NCI-H446 (cell line): ENCODE measurements at places on chromosomes 11 and 22.

DNA sequence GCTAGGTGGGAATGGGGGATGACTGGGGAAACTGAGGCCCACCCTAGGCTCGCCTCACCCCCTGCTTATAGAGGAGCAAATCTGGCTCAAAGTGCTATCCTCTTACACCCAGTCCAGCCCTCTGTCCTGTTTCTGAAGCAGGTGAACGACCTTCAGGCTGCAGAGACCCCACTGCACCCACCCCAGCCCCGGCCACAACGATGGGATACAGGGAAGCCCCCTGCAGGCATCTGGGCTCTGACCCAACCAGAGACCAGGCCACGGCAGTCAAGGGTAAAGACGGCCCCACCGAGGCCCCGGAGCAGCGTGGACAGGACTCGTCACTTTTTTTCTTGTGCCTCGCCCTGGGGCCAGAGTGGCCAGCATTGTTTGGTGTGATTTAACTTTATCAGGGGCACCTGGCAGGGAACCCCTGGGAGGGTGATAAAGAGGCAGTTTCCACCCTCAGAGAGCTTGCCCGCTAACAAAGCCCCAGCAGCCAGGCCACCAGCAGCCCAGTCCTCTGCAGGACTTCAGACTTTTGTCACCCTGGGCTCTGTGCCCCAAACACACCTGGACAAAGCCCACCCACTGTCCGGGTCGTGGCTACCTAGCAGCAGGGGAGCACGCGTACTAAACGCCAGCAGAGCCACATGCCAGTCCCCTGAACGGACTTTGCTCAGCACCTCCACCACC, 612.6 kb downstream of the TBC1D22A start:
- no peak for DNase-seq

GRCh38 chr11:74672956-74673692, 58.1 kb downstream of the CHRDL2 start:
- peak; percentile 67 for DNase-seq

DNA sequence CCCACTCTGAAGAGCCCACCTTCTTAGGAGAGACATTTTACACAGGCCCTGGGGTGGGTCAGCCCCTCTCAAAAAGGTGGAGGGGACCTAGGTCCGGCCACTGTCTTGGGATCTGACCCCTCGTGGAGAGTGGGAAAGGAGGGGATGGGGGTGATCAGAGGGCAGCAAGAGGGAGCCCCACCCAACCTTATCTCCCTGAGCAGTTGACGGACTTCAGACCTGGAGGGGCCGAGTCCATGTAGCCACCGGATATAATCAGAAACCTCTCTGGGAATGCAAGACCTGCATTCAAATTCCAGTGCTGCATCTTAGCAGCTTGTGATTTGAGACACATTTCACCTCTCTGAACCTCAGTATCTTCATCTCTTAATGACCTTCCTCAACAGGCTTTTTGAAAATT, 44.0 kb downstream of the TP53I11 start:
- no peak for DNase-seq

DNA sequence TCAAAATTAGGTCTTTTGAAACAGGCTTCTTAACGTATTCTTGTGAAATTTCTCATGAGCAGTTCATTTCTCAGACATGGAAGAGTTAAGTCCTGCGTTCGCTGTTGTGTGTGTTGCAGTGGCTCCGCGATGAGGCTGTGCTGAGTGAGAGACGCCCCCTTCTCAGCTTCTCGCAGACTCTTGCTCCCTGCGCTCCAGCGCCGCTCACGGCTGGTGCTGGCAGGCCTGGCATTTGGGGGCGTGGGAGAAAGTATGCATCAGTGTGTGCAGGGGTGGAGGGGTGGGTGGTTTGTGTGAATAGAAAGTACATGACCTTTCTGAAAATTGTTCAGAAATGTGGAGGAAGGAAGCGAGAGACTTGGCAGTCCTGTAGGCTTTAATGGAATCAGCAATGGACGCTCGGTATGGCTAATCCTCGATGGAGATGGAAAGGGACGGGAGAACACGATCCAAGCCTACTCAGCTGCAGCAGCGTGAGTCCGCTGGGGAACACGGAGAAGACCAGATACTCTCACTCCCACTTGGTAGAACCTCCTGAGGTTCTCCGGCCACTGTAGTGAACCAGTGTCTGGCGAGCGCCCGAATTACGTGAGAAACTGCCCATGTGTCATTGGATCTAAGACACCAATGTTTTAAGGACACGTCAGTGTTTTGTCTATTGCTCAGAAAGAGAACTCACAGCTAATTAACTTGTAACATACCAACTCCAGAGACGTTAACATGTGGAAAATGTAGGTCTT, 5.9 kb downstream of the TAB1 start:
- no peak for DNase-seq

- no peak for DNase-seq
Measured at GRCh38 chr11:126341760-126342161, 13.7 kb upstream of the ST3GAL4 start.

DNA sequence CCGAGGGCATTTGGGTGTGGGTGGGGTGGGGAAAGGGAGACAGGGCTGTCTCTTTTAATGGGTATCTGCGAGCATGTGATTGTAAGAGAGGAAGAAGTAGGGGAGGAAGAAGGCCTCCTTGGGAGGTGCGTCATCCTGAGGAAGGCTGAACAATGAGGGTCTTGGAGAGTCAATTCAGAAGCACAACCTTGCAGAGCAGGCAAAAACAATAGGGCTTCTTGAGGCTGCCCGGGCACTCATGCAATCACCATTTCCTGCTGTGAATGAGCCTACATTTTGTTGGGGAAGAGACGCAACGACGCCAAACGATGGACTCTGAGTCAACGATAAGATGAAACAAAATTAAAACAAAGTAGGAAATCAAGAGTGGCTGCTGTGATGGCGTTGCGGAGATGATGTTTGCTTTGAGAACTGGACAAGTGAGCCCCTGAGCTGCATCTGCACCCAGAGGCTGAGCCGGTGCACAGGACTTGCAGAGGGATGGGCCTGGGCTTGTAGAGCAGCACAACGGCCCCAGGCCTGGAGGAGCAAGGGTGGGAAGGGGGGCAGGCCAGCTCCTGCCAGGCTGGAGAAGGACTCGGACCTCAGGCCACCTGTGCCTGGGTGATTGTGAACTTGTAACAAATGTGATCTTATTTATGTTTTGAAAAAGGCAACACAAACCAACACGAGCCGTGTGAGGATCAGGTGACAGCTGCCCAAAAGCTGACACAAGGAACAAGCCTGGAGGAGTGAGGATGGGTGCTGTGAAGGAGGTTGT, 92.3 kb upstream of the B3GAT1 start:
- no peak for DNase-seq

DNA sequence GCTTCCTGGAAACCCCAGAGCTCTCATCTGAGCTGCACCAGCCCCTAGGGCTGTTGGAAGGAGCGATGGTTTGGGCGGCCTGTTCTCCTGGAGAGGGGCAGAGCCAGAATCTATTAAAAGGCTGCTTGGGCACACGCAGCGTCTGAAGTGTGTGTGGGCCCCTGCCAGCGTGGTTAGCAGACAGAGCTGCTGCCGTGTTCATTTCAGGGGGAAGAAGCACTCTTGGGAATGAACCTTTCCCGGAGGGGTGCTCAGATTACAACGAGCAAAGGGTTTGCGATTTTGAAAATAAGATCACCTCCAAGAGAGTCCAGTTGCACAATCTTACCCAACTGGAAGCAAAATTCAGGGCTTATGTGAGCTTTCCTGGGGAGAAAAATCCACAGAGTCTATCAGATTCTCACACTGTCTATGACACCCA, 12.9 kb downstream of the ANO1 start:
- no peak for DNase-seq

- DNase-seq: no peak
Measured at GRCh38 chr11:33116535-33116934, 44.7 kb downstream of the CSTF3 start.

DNA sequence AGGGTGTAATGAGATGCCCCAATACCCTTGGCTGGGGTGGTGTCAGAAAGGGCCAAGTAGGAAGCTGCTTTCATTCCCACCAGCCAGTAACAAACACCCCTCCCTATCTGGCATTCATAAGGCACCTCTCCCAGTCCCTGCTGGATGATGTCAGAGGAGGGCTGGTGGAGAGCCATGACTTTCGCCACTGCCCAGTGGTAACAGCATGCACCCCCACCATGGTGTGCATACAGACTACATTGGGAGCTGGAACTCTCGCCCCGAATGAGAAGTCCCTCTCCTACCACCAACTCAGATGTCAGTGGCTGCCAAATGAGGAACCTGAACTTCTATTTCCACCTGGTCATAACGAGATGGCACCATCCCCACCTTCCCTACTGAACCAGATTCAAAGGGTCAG, 73.3 kb downstream of the SGSM3 start:
- no peak for DNase-seq

GRCh38 chr22:50305923-50306566, 1.4 kb downstream of the PLXNB2 start:
- DNase-seq: peak; percentile 80

- peak; percentile 62 for DNase-seq
Measured at GRCh38 chr11:82775736-82776346, 42.2 kb upstream of the FAM181B start.

DNA sequence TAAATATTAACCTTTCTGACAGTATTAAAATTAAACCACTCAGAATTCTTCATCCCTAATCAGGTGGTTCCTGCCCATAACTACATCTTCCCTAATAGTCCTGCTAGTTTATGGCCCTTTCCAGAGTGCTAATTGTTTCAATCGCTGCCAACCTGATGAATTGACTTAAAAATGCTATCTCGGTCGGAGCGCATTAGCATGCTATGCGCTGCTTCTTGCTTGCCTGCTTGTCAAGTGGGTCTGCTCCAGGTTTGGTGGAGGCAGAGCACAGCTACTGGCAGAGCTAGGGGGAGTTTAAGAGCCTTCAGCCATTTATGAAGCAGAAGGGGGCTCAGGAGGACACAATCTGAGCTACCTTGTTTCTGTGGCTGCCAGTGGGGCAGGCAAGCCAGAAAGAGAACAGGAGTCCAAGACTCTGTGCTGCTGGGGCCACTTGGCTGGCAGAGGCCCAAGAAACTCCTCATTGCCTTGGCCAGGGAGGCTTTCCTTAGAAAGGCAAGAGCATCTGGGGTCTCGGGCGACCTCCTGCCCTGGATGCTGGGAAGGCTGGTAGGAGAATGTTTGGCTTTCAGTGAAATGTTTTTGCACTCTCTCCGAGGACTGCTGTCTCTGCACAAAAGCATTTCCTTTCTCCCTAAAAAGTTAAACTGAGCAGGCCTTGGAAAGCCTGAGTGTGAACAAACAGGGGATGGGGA, 62.1 kb upstream of the PHOX2A start:
- DNase-seq: peak; percentile 85

GRCh38 chr11:7906481-7906880, 24.6 kb downstream of the OR10A6 start:
- no peak for DNase-seq

- no peak for DNase-seq
Measured at GRCh38 chr22:40050258-40050657, 55.5 kb downstream of the FAM83F start.

- DNase-seq: peak; percentile 39
Measured at GRCh38 chr11:133955081-133955891, 1.5 kb downstream of the IGSF9B start.

DNA sequence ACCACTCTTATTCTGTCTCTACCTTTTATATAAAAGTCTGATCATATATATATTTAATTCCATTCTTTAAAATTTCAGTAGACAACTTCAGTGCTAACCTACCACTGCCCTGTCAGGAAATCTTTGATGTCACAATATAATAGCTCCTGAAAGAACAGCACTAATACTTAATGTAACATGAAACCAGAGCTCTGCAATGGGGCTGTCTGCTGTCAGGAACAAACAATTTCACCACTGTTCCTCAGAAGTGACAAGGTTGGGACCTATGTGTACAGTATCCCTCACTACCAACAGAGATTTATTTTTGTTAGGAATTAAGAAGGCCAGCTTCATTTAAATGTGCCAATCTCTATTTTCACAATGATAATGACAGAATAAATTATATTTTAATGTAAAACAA, 165.5 kb upstream of the C11orf58 start:
- DNase-seq: no peak

GRCh38 chr11:75429902-75430713, 2.9 kb downstream of the KLHL35 start:
- DNase-seq: no peak

DNA sequence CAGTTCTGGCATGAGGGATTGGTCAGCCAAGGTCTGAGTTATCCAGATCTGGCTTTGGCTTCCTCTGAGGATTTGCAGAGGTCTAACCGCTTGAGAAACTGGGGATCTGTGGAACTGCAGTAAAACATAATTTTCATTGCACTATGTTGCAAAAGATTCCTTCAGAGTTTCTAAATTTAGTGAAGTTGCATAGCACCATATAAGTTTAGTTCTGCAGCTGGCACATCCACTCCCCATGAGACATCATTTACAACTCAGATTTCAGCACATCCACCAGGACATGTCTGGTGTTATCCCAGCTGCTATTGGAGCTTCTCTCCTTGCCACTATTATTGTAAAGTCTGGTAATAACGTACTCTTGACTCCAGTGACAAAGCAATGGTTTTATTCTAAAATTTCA, 181.5 kb downstream of the CWF19L2 start:
- no peak for DNase-seq

DNA sequence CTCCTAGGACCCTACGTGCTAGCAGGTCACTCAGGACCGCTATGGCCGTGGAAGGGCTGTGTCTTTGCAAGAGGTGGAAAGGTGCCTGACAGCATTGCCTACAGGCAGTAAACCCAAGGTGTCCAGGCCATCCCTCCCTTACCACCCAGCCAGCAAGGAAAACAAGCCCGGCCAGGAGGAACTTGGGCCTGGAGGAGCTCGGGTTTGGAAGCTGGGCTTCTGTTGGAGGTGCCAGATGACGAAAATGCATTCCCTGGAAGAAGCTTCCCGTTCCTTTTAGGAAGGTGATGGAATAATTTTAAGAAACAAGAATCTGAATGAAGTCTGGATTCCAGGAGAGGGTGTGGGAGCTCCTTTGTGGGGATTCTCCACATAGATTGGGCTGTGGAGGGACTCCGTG, 23.6 kb downstream of the FBLN1 start:
- no peak for DNase-seq

DNA sequence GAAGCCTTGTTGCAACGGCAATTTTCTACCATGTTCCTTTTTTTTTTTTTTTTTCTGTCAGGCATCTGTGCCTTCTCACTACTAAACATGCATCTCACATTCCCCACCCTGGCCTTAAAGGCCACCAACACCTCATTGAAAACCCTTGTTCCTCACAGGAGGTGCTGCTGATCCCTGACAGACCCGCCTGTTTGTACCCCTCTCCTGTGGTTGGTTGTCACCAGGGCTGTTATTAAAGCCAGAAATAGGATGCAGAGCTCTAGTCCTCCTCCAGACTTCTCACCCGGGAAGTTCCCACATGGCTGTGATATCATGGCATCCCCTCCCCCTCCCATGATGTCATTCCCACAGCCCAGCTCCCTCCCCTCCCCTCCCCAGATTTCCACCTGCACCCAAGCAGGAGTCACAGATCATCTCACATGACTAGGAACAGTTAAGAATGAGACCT, 302.8 kb upstream of the NCAM1 start:
- DNase-seq: peak; percentile 65

DNA sequence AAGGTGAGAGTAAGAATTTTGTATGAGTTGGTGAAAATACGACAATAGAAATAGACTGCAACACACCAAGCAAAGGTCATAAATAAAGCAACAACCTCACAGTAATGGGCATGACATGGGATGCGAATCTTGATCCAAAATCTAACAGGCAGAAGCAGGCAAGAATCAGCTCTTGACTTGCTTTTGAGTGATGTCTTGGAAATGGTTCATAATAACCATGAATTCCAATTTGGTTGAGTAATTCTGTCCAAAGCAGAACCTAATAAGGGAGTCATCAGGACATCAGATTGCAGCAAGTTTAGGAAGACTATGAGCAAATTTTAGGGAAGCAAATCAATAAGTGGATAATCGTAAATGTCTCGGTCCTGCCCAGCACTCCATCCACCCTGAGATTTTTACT, 224.0 kb upstream of the ISX start:
- DNase-seq: no peak

GRCh38 chr11:100098560-100098959, 588.5 kb upstream of the ARHGAP42 start:
- DNase-seq: no peak
